ENCODE measurements at places on chromosomes 1 and 21. TPM values are rescaled to one million over a fixed set of nuclear protein-coding genes. Genes with fewer than 3 reads are reported as not detected.

DNA sequence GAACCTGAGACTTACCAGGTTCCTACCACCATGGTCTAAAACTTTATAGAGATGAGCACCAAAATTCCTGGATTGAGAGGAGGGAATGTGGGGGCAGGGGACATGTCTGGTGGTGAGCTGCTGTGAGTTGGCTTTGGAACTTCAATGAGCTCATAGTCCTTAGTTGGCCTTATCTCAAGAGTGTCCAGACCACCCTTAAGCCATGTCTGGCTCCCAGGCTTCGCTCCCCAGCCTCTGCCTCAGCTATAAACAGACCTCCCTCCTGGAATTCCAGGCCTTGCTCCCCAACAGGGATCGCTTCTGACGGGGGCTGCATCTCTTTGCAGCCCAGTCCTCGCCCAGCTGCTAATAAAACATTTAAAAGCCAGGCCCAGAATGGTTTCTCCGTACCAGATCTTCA, 19.5 kb downstream of the ATF3 start:
- no peak overlapping the region for H3K4me3 ChIP-seq
- no peak for DNase-seq
- no peaks in the 10 kb centered on the region for H3K36me3 ChIP-seq
- H3K27ac ChIP-seq: no peak overlapping the region

DNA sequence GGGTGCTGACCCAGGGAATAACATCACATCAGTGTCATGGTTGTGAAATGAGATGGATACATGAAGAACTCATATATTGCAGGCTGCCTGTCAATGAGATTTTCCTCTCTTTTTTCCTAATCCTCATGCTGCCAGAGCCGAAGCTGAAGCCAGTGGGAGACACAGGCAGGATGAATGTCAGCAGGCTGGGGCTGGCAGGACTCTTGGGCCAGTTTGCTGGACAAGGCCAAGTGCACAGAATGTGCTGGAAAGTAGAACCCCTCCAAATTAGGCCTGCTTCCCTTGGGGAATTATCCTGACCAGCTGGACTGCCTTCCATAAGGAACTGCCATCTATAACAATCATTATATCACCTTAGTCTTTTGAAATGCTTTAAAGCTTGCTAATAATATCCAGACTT, 31.4 kb downstream of the SLC44A3 start:
- no peak overlapping the region for H3K27ac ChIP-seq
- no peaks in the 10 kb centered on the region for H3K4me1 ChIP-seq
- no peak overlapping the region for H3K4me3 ChIP-seq
- no peaks in the 10 kb centered on the region for H3K27me3 ChIP-seq
- H3K36me3 ChIP-seq: peaks cover 14% of the 10 kb centered on the region

DNA sequence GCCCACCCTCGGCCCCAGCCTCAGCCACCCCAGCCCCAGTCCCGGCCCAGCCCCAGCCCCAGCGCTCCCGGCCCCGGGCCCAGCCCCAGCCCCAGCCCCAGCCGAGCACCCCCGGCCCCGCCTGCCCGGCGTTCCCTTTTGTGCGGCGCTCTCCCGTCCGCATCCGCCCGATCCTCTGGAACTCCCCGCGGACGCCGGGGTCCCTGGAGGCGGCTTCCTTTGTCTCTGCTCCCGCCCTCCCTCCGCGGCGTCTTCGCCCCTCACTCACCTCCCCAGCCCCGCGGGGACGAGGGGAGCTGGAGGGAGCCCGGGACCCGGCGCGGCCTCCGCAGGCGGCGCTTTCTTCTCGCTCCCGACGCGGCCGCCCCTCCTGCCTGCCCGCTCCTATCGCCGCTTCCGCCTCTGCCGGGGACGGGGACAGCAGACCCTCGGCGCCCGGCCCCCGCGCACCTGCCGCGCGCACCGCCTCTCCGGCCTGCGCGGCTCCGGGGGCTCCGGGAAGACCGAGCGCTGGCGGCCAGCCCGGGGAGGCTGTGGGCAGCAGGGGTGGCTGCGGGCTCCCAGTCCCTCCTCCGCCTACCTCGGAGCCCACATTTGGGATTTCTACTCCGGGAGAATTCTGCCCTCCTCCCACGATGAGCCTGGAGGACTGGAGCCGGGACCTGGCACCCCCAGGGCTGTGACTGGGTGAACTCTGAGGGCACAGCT, 14.0 kb downstream of the AGRN start:
- no peak overlapping the region for H3K27ac ChIP-seq
- peaks cover 11% of the 10 kb centered on the region for H3K27me3 ChIP-seq
- peak overlapping the region; percentile 60 for H3K4me3 ChIP-seq
- H3K36me3 ChIP-seq: peaks cover 9% of the 10 kb centered on the region
- no peak for DNase-seq

DNA sequence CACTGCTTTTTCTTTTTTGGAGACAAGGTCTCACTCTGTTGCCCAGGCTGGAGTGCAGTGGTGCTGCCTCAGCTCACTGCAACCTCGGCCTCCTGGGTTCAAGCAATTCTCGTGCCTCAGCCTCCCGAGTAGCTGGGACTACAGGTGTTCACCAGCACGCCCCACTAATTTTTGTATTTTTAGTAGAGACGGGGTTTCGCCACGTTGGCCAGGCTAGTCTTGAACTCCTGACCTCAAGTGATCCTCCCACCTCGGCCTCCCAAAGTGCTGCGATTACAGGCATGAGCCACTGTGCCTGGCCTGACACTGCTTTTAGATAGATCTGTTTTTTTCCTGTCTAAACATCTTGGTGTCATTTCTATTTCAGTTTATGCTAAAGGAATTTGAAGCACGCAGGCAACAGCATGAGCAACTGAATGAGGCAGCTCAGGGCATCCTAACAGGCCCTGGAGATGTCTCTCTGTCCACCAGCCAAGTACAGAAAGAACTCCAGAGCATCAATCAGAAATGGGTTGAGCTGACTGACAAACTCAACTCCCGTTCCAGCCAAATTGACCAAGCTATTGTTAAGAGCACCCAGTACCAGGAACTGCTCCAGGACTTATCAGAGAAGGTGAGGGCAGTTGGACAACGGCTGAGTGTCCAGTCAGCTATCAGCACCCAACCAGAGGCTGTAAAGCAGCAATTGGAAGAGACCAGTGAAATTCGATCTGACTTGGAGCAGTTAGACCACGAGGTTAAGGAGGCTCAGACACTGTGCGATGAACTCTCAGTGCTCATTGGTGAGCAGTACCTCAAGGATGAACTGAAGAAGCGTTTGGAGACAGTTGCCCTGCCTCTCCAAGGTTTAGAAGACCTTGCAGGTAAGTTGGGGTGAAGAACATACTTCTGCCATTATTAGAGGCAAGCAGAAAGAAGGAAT, 106.1 kb upstream of the BMP8A start:
- no peaks in the 10 kb centered on the region for H3K27me3 ChIP-seq
- peaks cover 31% of the 10 kb centered on the region for H3K36me3 ChIP-seq
- H3K4me1 ChIP-seq: peaks cover 10% of the 10 kb centered on the region
- H3K27ac ChIP-seq: no peak overlapping the region
- DNase-seq: no peak
- H3K4me3 ChIP-seq: no peak overlapping the region

DNA sequence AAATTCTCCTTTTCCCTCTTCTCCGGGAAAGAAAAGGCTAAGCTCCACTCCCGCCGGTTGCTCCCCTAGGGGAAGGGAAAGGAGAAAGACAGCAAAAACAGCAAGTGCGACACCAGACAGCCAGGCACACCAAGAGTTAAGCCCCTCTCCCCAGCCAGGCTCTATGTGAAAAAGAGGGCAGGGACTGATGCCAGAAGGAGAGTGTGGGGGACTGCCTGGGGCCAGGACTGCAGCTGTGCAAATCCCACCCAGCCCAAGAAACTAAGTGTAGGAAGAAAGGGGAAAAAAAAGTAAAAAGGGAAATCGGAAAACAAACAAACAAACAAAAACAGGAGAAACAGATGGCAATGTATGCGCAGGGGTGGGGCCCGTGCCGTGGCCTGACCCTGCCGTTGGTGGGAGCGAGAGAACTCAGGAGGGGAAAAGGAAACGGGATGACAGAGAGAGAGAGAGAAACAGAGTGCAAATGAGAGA, 27.7 kb upstream of the FMO1 start:
- peaks cover 1% of the 10 kb centered on the region for H3K36me3 ChIP-seq
- H3K27ac ChIP-seq: peak overlapping the region; percentile 95
- DNase-seq: peak; percentile 22
- H3K4me3 ChIP-seq: peak overlapping the region; percentile 59
- H3K4me1 ChIP-seq: peaks cover 31% of the 10 kb centered on the region

DNA sequence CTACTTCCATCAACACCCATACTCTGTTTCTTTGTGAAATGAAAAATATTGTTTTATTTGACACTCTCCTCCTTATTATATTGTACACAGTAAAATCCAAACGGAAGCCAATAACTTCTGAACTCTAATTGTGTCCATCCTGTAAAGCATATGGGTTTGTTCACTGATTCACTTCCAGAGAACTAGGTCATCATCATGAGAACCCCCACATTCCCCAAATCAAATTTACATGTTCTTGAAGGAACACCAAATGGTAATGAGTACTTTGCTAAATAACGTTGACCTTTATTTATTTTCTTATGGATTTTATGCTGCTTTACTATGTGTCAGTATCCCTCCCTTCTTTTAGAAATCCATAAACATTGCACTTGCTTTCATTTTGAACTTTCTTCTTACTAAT, 213.4 kb upstream of the CACYBP start:
- no peaks in the 10 kb centered on the region for H3K27me3 ChIP-seq
- H3K4me3 ChIP-seq: no peak overlapping the region
- H3K27ac ChIP-seq: no peak overlapping the region
- DNase-seq: no peak
- H3K36me3 ChIP-seq: peaks cover 3% of the 10 kb centered on the region

EDARADD gene
- total RNA-seq: 13.5 TPM

GRCh38 chr21:15430577-15430976, 299.2 kb upstream of the USP25 start:
- H3K27me3 ChIP-seq: no peaks in the 10 kb centered on the region
- peaks cover 8% of the 10 kb centered on the region for H3K4me1 ChIP-seq
- DNase-seq: no peak
- H3K27ac ChIP-seq: no peak overlapping the region

- no peak overlapping the region for H3K27ac ChIP-seq
- H3K27me3 ChIP-seq: peaks cover under 1% of the 10 kb centered on the region
- H3K36me3 ChIP-seq: no peaks in the 10 kb centered on the region
- no peak overlapping the region for H3K4me3 ChIP-seq
Measured at GRCh38 chr21:30044447-30045064, 104.8 kb upstream of the GRIK1 start.

- no peak for DNase-seq
- H3K4me3 ChIP-seq: no peak overlapping the region
- H3K36me3 ChIP-seq: peaks cover 10% of the 10 kb centered on the region
- H3K27me3 ChIP-seq: no peaks in the 10 kb centered on the region
Measured at GRCh38 chr1:41232305-41232704, 9.8 kb downstream of the SCMH1 start.
